ENCODE measurements at places on chromosomes 1 and 21.

GRCh38 chr1:25718732-25719131 lies 81.3 kb upstream of the SELENON start:
- no peak for DNase-seq

GRCh38 chr1:199858856-199859255 lies 168.7 kb upstream of the NR5A2 start:
- no peak for DNase-seq

DNA sequence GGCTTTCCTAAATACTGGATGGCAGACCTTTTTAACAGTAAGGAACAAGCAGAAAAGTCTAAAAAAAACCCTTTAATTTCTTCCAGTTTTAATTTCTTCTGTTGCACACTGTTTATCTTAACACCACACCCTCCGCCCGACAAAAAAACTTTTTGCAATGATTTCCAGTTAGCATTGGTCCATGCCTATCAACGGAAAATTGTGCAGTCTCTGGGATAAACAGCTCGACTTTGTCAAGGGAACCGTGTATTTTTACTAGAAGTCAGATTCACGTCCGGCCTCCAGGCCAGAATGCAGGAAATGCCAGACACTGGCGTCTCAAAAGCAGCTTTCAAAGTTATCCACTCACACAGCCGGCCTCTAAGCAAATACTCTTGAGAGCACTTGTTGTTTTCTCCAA lies 378 bp upstream of the NUP210L start:
- DNase-seq: no peak

DNA sequence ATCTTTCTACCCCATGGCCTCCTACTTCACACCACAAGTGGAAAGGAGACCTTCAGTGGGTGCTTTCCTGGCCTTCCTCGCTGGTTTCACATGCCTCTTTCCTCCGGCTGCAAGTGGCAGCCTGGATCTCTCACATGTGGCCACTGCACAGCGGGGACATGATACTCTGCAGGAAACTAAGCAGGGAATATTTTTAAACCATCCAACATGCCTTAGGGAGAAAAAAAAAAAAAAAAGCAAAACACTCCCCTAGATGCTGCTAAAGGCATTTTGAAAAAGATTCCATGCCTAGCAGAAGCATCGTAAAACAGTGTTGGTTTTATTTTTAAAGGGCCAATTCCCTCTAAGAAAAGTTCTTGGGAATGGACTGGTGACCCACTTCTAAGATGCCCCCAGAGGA lies 12.2 kb upstream of the GJA5 start:
- no peak for DNase-seq

DNA sequence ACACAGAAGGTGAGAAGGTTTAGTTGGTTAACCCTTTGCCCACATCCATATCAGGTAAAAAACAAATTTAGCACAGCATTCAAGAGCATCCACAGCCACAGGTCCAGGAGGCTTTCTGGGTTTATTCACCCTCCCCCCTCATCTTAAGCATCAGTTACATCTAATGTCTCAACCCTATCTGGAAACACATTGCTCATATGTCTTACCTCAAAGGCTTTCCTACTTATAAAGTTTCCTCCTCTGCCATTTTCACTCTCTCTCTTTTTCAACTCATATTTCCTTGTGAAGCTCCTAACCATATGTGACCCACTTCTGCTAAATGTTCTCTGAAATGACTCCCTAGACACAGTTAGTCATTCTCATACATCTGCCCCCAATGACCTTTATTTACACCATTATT lies 47.9 kb upstream of the RUNX1 start:
- no peak for DNase-seq

- DNase-seq: no peak
Observed at GRCh38 chr1:44602634-44603628, 71.3 kb downstream of the TMEM53 start.

DNA sequence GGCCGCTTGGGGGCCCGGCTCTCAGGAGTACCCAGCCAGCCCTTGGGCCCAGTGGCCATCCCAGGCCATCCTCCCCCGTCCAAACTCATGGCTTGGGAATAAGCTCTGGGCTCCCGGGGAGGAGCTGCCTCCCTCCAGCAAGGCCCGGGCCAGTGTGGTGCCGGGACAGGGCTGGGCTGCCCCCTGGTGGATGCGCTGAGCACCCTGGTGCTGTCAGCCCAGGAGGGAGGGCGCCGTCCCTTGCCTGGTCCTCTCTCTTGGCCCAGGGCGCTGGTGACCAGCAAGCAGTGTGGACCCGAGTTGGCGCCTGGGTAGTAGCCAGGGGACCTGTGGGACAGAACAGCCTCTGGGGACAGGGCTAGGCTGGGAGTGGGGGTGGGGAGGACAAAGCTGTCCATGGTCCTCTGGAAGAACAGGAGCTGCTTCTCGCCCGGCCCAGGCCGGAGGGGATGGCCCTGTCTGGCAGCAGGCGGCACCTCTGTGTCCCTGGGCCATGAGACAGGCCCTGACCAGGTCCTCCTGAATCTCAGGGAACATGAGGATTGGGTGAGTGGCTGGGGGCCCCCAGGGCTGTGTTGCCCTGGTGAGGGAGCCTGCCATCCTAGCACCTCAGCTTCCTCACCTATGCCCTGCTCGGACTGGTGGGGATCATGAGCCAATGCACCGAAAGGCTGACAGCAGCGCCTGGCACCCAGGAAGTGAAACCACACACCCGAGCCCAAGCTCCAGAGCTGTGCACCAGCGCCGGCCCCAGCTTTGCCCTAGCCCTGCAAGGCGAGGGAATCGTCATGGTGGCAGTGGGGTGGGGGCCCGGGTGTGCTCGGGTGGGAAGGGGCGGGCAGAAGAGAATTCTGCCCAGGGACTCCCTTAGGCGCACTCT lies 9.4 kb downstream of the MORN1 start:
- peak; percentile 68 for DNase-seq

DNA sequence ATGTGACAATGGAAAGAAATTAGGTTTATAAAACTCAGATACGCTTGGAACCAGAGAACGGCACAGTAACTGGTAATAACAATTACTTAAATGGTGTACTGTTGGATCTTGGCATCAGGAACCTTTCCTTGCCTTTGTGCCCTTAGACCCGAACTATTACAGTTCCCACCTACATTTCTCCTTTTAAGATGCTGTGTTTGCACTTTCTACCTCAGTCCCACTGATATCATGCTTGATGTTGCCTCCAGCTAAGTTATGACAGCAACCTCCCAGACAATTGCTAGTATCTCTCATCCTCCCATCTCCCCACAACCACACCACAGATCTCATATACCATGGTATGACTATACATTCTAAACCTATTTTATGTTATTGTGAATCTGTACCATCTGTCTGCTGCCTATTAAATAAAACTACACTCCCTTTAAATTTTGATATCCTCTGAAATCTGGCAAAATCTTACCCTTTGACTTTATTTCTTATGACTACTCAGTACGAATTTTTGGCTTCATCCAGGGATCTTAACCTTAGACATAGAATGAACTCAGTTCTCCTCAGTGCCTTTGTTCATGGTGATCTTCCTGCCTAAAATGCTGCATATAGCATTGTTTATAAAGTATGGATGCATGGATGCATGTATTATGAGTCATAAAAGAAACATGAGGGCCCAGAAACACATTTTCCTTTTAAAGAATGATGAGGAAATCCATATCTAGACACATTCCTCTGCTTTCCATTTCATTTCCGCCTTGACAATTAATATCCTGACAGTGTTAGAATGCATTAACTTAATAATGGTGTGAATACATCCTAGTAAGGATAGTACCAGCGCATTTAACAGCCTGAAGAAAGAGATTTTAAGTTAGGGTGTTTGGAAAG lies 64.1 kb downstream of the LRRC8D start:
- DNase-seq: no peak

DNA sequence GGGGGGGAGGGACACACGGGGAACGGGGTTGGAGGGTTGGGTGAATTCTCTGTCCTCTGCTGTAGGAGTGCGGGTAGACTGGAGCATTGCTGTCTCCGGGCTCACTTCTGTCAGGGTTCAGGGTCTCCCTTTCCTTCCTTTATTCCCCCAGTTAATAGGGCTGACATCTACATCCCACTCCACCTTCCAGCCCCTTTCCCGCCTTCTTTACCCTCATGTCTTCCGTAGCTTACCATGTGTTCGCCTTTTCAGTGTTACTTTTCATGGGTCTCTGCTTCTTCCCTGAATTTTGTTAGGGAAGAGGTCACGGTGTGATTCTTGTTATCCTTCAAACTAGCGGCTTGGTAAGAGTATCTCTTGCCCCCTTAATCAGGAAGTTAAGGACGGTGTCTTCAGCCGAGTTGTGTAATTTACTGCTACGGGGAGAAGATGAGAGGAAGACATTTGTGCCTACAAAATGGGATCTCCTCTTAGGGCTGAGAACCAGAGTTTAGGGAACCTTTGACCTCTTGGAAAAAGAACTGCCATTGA lies 917 bp downstream of the RAP1A start:
- no peak for DNase-seq

- DNase-seq: no peak
Observed at GRCh38 chr1:234214129-234214910, 158.9 kb upstream of the COA6 start.

GRCh38 chr1:19921310-19921709 lies 2.1 kb downstream of the PLA2G2E start:
- no peak for DNase-seq

- no peak for DNase-seq
Observed at GRCh38 chr1:2934642-2935081, 86.6 kb upstream of the ACTRT2 start.

- DNase-seq: no peak
Observed at GRCh38 chr1:9732123-9732971, 80.8 kb downstream of the PIK3CD start.

DNA sequence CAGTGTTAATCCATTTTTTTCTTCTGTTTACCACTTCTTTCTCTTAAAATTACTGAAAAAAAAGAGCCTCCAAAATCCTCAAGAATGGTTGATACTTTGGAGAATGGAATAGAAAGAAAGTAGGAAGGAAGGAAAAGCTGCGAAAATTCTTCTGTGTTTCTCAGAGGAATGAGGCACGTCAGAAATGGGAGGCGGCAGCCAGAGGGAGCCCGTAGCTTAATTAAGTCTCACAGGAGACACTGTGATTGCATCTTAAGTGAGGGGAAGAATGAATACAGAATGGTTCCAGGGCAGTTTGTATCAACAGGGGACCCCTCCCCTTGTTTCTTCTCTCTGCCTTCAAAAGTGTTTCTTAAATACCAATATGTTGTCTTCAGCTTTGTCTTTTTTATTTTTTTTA lies 1099.5 kb downstream of the PLA2G4A start:
- DNase-seq: no peak

GRCh38 chr1:31497601-31498000 lies 78.7 kb upstream of the TINAGL1 start:
- no peak for DNase-seq

DNA sequence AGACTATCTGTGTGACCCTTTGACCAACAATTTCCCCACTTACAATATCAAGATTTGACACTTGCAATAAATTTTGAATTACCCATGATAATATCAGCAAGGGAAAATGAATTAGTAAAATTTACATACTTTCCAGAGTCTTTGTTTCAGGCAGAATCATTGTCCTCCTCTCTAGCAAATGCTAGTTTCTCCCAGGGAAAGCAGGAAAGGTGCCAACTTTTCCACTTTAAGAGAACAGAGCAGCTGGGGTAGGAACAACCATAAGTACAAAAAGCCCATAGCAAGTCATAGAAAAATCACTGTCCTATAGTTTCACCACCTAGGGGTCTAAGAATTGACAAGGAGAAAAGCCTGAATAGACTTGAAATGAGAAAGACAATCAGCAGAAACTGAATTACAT lies 67.1 kb upstream of the GUCA2B start:
- no peak for DNase-seq

DNA sequence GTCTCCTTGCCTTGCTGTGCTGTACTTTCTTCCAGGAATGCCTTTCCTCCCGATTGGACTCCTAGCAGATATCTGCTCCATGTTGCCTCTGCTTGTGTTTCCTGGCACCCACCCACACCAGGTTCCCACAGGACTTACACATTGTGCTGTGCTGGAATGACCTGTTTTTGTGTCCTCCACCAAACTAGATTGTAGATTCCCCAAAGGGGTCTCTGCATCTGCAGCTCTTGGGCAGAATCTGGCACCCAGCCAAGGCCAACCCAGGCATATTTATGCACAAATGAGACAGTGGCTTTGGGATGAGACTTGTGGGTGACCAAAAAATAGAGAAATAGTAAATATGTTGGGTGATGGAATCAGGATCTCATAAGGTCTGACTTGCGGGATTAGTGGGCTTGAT lies 278.2 kb downstream of the RRAGC start:
- DNase-seq: no peak

- DNase-seq: no peak
Observed at GRCh38 chr21:46163380-46163779, 8.0 kb upstream of the FTCD start.

GRCh38 chr1:204514828-204515227 lies 1.4 kb upstream of the MDM4 start:
- DNase-seq: no peak

DNA sequence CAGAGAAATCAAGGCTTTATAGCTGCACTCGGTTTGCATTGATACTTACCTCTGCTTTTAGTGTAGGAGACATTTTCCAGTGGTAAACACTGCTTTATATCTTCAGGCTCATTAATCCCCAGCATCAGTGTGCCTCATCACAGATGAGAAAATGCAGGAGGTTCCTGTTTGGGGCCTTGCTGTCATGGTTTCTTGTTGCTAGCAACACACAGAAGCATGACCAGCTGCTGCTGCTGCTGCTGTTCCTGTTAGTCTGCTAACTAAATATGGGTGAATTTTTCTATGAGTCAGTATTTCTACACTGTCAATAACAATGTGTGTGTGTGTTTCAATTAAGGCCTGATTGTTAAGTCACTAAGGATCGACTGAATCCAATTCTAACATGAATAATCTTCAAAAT lies 85.8 kb upstream of the RGS1 start:
- DNase-seq: no peak

GRCh38 chr1:58903514-58904298 lies 119.9 kb upstream of the JUN start:
- peak; percentile 57 for DNase-seq

DNA sequence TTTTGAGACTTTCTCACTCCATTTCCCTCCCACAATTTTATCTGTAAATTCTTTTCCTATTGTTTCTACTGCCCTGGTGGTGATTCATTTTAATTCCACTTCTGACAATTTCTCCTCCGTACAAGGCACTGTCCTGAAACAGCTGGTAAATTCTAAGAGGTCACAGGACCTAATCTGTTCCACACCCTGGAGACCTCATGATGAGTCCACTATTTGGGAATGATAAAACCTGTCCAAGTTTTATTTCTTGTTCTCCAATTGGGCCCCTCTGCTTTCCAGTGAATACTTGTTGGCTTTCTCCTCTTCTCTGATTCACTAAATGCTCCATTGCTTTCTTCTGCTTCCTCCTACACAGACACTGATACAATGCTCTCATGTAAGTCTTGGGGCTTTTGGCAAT lies 343.1 kb upstream of the DUSP10 start:
- no peak for DNase-seq

- DNase-seq: no peak
Observed at GRCh38 chr1:196550731-196551130, 57.5 kb downstream of the KCNT2 start.

- no peak for DNase-seq
Observed at GRCh38 chr1:53321366-53321765, 6.5 kb downstream of the LRP8 start.

- DNase-seq: no peak
Observed at GRCh38 chr1:220511179-220511578, 16.8 kb upstream of the MARK1 start.

- DNase-seq: no peak
Observed at GRCh38 chr1:77642941-77643340, 39.5 kb downstream of the ZZZ3 start.

GRCh38 chr1:106200711-106201110 lies 855.8 kb upstream of the PRMT6 start:
- DNase-seq: no peak

All from CD8-positive, alpha-beta memory T cell (primary cell).